Aortic smooth muscle cell (primary cell): ENCODE measurements at places on chromosomes 4 and X. TPM values are rescaled to one million over a fixed set of nuclear protein-coding genes. Genes with fewer than 3 reads are reported as not detected.

Gene GPR50
- not detected in 2 replicates for total RNA-seq

Gene CPZ
- 1.7 and 13.2 TPM in 2 replicates for total RNA-seq

Gene IL13RA2
- total RNA-seq = 171 and 451 TPM in 2 replicates

Gene SCD5
- 5.0 and 16.6 TPM in 2 replicates for total RNA-seq

Gene SERPINA7
- total RNA-seq = not detected in 2 replicates

Gene BCOR
- 10.6 and 11.8 TPM in 2 replicates for total RNA-seq

Gene HDX
- 2.5 and 2.9 TPM in 2 replicates for total RNA-seq

Gene ABCG2
- 1.7 and 1.8 TPM in 2 replicates for total RNA-seq

Gene C4orf54
- total RNA-seq = not detected in 2 replicates
